ENCODE measurements at places on chromosomes 5 and 9. TPM values are rescaled to one million over a fixed set of nuclear protein-coding genes. Genes with fewer than 3 reads are reported as not detected.

GRCh38 chr9:131728546-131728910, 11.3 kb downstream of the RAPGEF1 start:
- DNase-seq, result no peak

The GALNT12 gene
- polyA plus RNA-seq, result 9.2 TPM

DNA sequence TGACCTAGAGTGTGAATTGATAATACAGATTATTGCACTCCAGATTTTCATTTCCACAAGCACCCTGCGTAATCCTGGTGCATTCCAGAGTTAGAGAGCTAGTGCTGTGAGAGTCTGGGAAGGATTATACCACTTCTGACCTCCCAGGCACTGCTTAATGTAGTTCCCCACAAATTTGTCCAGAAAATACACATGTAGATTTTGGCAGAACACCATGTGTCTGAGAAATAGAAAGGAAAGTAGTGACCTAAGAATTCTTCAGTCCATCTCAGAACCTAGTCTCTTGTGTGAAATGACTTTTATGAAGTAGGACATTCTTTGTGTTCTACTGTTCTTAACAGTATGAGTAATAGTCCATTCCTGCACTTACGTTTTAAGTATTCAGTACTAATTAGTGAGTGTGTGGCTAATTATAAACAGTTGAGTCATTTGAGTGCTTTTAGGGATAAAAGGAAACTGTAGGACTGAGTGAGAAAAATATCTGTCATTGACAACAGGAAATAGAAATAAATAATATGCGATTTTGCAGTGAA, 27.8 kb upstream of the PTPDC1 start:
- DNase-seq, result no peak

The PCDHB3 gene
- 2.3 TPM for polyA plus RNA-seq

GRCh38 chr5:123855609-123856008, 343.6 kb downstream of the CSNK1G3 start:
- DNase-seq, result no peak

Data from left kidney (tissue), 8 donors.